ENCODE measurements at places on chromosomes 5 and 9.

DNA sequence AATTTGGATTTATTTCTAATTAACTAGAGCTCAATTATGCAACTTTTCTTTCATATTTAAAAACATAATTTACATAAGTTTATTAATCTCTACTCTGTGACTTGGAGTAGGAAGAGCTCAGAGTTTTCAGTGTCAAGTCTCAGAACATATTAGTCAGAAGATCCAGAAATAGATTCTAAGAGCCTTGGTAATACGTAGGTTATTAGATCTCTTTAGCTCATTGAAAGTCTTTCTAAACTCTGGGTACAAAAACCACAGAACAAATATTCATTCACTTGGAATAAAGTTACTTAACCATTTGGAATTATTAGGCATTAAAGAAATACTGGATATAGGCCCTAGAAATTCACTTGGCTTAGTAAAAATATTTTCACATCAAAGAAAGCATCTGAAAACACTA, 26.3 kb upstream of the ISCA1 start:
- no peak for DNase-seq

DNA sequence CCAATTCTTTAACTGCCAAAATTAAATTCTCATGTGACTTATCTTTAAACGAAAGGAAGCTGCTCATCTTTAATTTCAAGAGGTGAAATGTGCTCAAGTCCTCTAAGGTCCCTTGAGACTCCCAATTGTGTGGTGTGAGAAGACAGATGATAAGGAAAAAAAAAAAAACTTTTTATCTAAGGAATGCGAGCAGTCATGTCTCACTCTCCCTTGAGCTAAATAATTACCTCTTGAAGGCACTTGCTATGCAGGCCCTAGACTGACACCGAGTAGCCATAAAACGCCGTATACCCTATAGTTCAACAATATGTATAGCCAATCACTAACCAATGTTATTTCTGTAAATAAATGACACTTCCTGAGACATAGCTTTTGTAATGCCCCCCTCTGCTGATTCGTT, 1.5 kb upstream of the DTWD2 start:
- DNase-seq: no peak

GRCh38 chr9:20300430-20301115, 321.7 kb downstream of the MLLT3 start:
- no peak for DNase-seq

DNA sequence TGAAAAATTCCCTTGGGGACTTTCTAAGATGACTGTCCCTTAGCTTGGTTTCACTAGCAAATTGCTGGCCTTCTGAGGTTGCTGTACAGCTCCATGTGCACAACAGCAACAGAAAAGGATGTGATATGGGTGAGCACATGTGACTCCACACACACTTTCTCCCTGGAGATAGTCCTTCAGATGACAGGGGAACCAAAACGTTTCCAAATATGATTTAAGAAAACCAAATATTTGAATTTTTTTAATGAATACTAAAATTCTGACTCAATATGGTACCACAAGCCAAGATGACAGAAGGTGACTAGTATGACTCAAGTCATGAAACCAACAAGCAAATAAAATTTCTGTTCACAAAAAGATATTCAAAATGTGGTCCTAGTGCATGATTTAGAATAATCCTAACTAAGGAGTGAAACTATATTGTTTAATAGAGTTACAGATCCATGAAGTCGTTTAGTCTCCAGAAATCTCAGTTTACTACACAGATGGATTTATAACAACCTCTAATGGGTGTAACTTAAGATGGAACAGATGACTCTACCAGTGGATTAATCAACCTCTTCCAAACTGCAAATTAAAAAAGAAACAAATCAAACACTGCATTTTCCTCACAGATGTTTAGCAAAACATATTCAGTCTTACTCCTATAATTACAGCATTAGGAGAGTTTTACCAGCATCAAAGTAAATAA, 144.8 kb upstream of the PIK3R1 start:
- DNase-seq: no peak

- no peak for DNase-seq
Observed at GRCh38 chr5:179410291-179411160, 65.3 kb upstream of the ADAMTS2 start.

DNA sequence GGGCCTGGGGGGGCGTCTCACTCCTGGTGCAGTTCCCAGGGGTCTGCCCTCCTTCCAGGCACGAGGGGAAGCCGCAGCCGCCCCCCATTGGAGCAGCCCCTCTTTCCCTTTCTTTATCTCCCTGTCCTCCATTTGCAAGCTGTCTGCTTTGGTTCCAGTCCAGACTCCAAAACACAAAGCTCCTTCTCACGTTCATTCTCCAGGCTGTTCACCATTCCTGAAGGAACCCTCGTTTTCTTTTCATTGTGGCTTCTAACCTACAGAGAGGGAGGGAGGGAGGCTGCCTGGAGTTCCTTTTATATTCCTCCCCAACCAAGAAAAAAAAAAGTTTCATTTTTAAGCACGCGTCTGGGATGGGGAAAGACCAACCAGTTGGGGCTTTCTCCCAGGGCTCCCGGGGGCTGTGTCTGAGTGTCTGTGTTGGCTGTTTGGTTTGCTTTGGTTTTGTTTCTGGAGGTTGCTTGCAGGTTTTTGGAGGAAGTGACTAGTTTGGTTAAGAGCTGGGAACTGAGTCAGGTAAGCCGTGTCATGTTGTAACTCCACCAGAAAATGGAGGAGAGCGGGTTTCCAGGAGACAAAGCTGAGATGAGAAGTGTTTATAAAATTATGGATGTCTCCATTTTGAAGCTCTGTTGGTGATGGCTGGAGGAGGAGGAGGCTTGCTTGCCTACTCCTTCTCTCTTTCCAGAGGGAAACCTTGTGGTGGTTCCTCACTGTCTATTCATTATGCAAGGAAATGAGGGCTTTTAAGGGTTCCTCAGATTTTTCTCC, 1.6 kb downstream of the ZNF462 start:
- no peak for DNase-seq

- DNase-seq: no peak
Observed at GRCh38 chr5:66307647-66308241, 163.6 kb downstream of the SREK1 start.

DNA sequence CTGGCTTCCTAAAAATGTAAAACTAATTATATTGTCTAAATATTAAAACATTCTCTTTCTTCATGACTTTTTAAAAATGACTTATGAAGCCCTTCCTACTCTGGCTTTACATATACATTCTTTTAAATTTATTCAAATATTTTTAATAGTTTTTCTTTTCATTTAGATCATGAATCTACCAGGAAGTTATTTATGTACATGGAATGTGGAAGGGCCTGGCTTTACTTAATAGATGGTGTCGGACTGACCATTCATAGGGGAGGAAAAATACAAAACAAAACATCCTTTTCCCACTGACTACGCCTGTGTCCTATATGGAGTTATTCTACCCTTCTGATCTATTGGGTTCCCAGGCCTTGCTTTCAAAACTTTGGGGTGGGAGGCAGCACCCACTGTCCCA, 129.8 kb downstream of the MACROH2A1 start:
- no peak for DNase-seq

Data from activated CD4-positive, CD25-positive, alpha-beta regulatory T cell treated with anti-CD3 and anti-CD28 coated beads, Interleukin-2, amount 50 U/mL, for 72 hours (primary cell).